ENCODE measurements at places on chromosomes 3 and 15.

GRCh38 chr3:180447136-180447535 lies 154.8 kb upstream of the TTC14 start:
- H3K36me3 ChIP-seq, result no peaks in the 10 kb centered on the region
- no peaks in the 10 kb centered on the region for H3K4me1 ChIP-seq
- H3K27ac ChIP-seq, result no peak overlapping the region

GRCh38 chr15:45105586-45105985 lies 8.4 kb downstream of the DUOX2 start:
- no peaks in the 10 kb centered on the region for H3K36me3 ChIP-seq
- no peak overlapping the region for H3K4me3 ChIP-seq

DNA sequence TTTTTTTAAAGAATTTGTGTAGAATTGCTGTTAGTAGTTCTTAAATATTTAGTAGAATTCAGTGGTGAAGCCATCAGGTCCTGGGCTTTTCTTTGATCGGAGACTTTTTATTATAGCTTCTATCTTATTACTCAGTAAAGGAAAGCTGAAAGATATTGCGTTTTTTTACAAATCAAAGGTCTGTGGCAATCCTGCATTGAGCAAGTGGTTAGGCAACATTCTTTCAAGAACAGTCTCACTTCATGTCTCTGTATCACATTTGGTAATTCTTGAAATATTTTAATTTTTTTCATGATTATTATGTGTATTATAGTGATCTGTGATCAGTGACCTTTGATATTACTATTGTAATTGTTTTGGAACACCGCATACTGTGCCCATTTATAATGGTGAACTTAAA lies 140.8 kb downstream of the UNC13C start:
- no peak overlapping the region for H3K27ac ChIP-seq
- DNase-seq, result no peak
- H3K36me3 ChIP-seq, result no peaks in the 10 kb centered on the region
- H3K27me3 ChIP-seq, result no peaks in the 10 kb centered on the region

- no peak overlapping the region for H3K27ac ChIP-seq
- H3K36me3 ChIP-seq, result no peaks in the 10 kb centered on the region
- H3K4me3 ChIP-seq, result no peak overlapping the region
- no peaks in the 10 kb centered on the region for H3K4me1 ChIP-seq
Observed at GRCh38 chr3:13792512-13793371, 87.1 kb downstream of the WNT7A start.
